ENCODE measurements at places on chromosomes 6 and 20.

DNA sequence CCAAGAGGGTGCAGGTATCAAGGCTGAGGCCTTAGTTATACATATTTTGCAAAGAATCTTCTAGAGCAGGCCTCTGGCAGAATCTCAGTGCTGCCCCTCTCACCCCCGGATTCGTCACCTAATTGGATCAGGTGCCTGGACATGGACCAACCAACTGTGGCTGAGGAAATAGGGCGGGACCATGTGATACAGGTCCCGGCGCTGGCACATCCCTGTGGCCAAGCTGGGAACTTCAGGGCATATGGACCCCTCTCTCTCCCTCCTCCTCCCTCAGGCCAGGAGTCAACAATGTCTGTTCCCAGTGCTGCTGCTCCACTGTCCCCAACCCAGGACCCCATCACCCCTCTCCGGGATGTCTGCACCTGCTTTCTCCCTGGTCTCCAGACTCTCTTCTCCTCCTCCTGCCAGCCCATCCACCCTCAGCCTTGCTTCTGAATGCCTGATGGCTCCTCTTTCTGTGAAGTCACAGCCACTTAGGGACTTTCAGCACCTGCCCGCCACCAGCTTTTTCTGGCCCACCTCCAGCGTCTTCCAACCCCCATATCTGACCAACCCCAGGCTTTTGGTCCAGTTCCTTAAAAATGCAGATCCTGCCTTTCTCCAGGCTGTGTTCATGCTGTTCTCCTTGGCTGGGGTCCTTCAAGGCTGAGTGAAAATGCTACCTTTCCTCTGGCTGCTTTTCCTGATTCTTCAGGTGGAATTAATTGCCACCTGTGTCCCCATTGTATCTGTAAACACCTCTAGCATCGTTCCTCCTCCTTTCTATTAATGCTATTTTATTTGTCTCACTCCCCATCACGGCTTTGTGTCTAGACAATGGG, 19.0 kb upstream of the MLN start:
- DNase-seq, result no peak

DNA sequence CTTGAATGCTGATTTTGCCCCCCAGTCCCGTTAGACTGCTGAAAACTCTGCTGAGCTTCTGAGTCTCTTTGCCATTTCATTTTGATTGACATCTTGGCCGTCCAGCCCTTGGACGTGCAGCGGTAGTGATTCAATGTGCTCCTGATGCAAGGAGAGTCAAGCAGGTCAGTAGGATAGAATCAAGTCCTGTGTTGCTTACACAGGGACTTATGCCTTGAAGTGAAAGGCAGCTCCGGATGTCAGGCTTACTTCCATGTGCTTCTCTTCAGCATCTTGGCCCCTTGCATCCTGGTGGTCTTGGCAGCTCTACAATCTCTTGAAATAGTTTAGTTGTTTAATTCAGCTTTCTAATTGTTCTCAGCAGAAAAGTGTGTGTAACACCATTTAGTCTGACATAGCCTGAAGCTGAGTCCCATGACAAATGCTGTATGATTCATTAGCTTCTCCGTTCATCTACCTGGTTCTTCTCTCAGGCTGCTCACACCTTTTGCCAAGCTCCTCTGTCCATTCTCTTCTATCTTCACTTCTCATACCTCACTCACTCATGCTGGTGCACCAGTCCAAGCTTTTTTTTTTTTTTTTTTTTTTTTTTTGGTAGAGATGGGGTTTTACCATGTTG, 76.0 kb downstream of the EZR start:
- no peak for DNase-seq

DNA sequence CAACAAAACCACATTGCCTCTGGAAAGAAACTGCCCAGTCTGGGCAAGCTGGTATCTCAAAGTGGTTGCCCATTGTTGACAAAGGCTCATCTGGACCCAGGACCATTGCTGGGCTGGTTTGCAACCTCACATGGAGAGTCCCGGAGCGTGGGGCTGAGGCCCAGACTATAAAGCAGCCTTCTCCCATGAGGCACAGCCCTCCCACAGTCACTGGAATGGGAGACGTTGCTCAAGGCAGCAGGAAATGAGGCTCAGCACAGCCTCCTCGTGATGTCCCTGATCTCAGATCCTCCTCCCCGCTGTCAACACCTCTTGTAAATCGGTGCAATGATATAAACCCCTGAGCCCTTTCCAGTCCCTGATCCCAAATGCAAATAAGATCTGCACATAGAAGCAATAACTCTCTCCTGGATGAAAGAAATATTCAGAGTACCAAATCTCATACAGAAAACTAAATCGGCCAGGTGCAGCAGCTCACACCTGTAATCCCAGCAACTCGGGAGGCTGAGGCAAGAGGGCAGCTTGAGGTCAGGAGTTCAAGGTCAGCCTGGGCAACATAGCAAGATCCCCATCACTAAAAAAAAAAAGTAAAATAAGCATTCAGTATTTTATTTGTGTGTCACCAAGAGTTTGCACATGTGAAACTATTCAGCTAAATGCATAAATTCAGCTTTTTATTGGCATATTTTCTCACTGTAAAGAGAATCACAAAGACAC, 103.0 kb upstream of the RREB1 start:
- no peak for DNase-seq

DNA sequence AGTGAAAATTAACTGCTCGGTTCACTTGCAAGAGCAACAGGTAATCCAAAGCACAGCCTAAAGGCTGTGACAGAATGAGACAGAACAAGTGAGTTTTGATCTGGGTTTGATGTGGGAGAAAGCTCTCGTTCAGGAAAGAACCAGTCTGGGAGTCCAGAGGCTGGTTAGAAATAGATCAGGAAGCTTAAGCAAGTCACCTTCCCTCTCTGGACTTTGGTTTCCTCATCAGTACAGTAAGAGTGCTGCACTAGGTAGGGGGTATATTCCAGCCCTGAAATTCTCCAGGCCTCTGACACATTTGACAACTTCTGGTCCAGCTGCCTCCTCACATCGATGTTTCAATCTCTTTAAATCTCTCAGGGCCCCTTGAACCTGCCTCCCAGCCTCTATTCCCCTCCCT, 33.7 kb upstream of the MDGA1 start:
- no peak for DNase-seq

GRCh38 chr20:61135968-61136367, 116.1 kb upstream of the CDH4 start:
- DNase-seq, result no peak

- no peak for DNase-seq
Measured at GRCh38 chr6:115898246-115898645, 162.4 kb downstream of the FRK start.

DNA sequence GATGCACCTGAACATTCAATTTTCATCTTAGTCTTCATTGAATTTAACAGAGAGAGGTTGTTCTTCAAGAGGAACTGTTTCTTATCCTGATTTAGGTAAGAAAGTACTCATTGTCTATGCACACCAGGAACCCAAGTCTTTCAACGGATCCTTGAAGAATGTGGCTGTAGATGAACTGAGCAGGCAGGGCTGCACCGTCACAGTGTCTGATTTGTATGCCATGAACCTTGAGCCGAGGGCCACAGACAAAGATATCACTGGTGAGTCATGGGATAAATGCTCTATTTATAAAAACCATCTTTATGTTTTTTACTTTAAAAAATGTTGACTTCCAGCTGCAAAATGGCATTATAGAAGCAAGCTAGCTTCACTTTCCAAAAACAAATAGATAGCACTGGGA, 10.2 kb downstream of the NQO2 start:
- no peak for DNase-seq

DNA sequence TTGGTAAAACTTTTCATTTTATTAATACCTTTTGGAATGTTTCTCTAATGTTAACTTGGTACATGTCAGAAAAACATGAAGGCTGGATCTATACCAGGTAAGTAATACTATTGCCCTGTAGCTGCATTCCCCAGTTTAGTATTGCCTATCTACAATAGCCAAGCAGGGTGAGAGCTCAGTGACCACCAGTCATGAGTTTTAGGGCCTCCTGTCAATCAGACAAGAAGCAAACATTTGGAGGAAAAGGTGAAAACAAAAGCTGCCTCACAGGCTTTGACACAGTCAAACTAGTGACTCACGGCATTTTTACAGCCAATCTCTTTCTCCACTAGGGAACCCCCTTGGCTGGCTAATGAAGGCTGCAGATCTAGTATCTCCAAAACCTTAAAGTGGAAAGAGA, 9.5 kb upstream of the CDC5L start:
- no peak for DNase-seq

DNA sequence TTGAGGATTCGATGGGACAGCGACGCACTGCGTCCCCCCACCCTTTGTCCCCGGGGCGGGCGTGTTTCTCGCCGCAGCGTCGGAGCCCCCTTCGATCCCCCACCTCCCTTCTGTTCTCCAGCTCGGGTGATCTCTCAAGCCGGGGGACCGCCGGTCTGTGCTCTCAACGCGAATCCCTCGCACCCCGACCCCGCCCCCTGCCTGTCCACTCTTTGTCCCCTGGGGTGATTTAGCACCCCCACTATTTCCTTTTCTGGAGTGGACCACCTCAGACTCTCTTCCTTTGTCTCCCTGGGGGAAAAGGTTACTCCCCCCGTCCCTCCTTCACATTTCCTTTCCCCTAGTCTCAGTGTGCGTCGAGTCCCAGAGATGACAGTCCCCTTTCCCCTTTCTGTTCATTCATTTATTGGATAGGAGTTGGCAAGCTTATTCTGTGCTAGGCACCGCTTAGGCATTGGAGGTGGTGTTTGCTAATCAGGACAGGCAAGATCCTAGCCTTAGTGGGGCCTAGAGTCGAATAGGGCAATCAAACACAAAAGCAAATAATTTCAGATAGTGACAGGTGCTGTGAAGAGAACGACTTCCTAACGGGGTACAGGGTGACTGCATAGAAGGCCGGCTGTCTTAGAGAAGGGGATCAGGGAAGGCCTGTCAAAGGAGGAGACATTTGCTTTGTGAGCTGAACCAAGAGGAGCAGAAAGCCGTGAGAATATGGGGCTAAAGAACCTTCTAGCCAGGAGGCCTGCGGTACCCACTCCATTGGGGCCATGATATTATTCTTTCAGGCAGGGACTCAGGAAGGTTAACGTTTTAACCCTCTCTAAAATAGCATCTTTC, 741 bp downstream of the PTPN1 start:
- peak; percentile 36 for DNase-seq

DNA sequence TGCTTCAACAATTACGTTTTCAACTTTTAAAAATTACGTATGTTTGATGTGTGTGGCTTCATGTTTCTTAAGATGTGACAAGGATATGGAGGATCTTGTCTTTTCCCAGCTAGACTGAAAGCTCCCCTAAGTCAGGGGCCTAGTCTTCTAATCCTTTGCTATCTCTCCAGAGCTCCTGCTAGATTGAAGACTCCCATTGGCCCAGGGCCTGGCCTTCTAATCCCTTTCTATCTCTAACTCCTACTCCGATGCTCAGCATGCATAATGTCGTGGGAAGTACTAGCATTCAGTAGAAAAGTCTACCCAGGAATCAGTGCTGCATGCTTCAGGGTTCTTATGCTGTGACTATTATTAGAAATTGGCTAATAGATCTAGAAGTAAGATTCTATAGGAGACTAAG, 144.8 kb upstream of the SUPT3H start:
- DNase-seq, result no peak

GRCh38 chr6:125164696-125165095, 11.1 kb downstream of the TPD52L1 start:
- no peak for DNase-seq

DNA sequence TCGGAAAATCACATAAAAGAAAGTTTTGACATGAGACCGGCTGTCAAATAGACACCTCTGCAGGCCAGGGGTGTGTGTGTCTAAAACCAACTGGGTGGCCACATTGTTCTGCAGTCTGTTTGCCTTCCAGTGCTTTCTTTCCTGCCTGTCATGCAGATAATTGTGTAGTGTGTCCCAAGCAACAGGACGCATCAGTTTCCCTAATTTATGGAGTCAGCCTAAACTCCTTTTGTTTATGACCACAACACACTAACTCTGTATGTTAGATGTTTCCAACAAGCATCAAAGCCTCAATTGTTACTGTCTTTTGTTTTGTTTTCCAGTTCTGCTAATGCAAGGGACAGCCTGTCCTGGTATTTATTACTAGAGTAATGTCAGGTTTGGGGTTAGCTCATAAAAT, 205.7 kb downstream of the ATXN1 start:
- DNase-seq, result no peak
